ENCODE measurements at places on chromosomes 2 and 18. TPM values are rescaled to one million over a fixed set of nuclear protein-coding genes. Genes with fewer than 3 reads are reported as not detected.

DNA sequence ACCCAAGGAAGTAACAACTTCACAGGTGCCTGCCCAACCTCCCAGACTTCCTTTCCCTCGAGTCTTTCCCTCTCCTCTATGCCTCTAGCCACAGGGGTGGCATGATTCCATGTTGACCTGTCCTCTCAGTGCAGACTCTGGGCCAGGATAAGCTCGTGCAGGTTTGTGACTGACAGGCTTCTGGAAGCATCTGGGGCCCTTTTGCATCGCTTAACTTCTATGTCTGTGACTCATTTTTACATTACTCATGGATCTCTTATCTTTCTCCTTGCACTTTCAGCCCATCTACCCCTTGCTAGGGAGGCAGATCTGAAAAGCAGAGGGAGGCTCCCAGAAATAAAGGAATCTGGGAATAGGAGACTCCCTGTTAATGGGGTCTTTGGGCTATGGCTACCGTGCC, 98.5 kb upstream of the RIOK3 start:
- no peak for DNase-seq

DNA sequence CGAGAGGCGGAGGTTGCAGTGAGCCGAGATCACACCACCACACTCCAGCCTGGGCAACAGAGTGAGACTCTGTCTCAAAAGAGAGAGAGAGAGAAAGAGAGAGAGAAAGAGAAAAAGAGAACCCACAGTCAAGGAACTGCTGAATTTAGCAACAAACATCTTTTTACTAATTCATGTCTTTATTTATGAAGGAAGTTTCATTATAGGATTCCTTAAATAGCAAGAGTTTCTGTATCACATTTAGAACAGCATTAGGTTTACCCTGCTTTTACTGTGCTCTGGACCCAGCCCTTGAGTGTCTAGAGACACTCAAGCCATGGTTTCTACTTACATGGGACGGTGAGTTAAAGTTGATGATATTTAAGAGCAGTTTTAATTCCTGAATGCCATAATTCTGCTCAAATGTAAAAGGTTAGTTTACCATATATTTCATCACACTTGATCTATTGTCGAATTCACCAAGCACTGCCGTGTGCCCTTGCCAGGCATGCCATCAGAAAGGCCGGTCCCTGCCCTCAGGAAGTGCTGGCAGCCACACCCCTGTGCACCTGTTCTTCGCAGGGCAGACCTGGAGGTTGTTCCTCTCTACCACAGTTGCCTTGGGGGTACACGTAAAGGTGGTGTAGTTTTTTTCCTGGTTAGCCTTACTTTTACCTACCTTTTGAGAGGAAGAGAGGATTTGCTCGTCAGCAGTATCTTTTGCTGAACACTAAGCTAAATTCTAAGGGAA, 153.3 kb downstream of the LDLRAD4 start:
- no peak for DNase-seq

- DNase-seq, result no peak
These were observed 187.1 kb downstream of the ZNF407 start for GRCh38 chr18:74784752-74785151.

DNA sequence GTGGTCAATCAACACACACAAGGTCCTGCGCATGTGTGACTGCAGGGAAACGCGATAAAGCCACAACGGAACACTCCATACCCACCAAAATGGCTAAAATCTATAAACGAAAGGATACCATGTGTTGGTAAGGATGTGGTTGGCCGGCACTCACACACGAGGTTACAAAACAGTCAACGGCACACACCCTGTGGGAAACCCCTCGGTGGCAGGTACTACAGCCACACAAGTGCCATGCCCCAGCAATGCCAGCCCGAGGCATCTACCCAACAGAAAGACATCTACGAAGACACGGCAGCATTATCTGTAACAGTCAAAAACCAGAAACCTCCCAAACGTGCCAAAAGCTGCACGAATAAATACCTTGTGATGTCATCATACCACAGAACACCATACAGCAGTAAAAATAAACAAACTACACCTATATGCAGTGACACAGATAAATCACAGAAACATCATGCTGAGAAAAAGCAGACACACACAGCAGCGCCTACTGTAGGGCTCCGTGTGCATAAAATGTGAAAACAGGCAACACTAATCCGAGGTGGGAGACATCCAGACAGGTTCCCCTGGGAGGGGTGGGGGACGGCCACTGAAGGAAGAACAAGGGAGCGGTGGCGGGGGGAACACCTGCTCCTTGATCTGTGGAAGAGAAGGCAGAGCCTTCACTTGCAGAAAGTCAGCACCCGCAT, 36.7 kb downstream of the HDAC4 start:
- DNase-seq, result no peak

DNA sequence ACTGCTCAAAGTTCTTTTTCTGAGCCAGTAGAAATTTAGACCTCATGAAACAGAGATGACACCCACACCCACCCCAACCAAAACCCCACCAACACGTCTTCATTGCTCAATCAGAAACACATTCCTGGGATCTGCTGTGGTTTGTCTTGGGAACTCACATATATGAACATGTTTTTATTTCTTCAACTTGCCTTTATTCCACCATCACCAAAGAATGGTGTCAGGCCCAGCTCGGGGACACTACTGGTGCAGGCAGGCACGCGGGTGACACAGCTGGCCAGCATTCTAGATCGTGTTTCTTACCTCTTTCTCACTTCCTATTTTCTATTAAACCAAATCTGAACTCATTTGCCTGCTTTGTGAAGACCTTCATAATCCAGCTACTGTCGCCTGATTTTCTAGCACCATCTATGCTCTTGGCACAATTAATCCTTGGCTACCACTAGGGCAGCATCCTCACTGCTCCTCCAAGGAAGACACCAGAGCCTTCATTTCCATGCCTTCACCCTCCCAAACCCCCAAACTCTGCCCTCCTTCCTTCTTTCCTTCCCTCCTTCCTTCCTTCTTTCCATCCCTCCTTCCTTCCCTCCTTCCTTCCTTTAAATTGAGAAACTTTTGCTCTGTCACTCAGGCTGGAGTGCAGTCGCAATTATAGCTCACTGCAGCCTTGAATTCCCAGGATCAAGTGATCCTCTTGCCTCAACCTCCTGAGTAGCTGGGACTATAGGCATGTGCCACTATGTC, 157.1 kb downstream of the BCL2 start:
- DNase-seq, result no peak

DNA sequence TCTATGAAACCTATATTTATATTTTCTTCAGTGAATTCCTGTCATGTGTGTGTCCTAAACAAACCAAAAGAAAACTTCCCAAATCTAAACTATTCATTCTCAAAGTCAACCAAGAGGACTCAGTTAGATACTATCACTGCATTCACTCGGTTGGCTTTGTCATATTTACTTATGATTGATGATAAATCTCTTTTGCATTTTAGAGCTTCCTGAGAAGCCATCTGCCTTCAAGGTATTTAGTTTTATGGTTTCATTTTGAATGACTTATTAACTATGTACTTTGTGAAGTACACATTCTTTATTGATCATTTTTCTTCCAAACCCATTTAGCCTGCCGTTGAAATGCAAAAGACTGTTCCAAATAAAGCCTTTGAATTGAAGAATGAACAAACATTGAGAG, 36.2 kb downstream of the ANKRD30B start:
- DNase-seq, result no peak

- no peak for DNase-seq
These were observed 9.1 kb downstream of the SP9 start for GRCh38 chr2:174343623-174344455.

DNA sequence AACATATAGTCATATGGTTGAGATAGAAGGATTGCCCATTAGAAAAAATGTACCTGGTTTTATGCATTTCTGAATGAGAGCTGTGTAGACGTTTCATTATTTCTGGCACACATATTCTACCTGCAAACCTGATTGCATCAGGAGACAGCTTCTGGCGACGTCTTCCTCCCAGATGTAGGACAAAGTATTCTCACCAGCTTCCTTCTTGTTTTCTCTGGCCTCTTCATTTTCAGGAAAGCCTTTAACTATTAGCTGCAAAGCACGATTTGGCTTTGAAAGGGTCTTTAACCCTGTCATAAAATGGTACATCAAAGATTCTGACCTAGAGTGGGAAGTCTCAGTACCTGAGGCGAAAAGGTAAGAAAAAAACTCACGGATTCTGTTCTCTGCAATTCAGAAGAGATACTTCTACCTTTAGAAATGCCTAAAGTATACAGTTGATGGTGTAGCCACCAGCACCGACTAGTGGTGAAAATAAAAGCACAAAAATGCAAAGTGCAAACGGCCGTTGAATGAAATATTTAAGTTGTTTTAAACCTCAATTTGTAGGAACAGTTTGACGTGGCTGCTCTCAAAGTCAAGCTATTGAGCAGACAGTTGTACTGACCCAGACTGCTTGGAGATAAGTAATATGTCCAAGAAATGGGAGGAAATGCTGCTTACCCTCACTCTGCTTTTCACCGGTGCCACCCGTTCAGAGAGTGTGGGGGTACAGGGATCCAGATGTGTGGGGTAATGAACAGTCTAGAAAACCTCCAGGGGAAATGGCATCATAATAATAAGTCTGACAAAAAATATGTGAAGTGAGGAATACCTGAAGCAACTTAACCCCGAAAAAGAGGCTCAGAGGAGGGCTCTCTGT, 20.2 kb downstream of the IL18RAP start:
- DNase-seq, result no peak

DNA sequence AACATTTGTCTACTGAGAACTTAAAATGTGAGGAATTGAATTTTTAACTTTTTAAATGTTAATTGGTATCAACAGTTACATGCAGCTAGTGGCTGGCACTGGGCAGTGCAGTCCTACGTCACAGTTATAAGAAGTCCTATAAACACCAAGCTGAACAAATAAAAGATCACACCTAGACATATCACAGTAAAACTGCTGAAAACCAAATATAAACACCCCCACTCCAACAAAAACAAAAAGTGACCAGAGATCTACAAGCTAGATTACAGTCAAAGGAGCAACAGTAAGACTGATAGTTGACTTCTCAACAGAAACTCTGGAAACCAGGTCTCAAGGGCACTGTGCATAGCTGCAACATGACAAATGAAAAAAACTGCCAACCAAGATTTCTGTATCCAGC, 19.4 kb downstream of the TLK1 start:
- DNase-seq, result no peak

GRCh38 chr18:3261373-3262233, at the start of gene MYL12B:
TSS of gene MYL12B (plus strand) at chr18:3262133. CDS start at chr18:3272899, 10,766 bp downstream.
- DNase-seq, result no peak

DNA sequence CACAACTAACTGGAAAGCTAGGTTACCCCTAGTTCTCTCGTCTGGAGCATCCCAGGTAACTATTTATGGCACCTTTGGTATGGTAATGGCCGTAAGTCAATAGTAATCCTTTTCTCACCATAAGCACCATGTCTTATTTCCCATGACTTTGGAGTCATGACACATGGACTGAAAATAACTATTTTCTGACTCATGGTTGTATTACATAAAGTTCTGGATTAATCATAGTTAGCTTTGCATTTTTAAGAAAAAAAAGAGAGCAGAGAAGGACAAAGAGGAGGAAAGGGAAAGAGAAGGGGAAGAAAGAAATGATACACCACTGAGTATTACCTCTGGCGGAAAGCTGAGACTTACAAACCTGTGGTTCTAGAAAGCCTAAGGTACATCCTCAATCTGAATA, 99.3 kb downstream of the BIN1 start:
- DNase-seq, result no peak

DNA sequence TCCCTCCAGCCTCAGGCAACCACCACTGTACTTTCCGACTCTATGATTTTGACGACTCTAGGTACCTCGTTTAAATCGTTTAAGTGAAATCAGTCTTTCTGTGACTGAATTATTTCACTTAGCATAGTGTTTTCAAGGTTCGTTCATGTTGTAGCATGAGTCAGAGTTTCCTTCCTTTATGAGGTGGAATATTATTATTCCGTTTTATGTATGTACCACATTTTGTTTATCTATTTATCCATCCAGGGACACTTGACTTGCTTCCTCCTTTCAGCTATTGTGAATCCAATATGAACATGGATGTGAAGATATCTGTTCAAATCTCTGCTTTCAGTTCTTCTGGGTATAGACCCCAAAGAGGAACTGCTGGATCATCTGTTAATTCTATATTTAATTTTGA, 19.1 kb downstream of the IL1R2 start:
- DNase-seq, result no peak

GRCh38 chr18:40565805-40566509, 1389.1 kb upstream of the PIK3C3 start:
- no peak for DNase-seq

GRCh38 chr2:7094231-7094741, 177.1 kb downstream of the RNF144A start:
- DNase-seq, result no peak

DNA sequence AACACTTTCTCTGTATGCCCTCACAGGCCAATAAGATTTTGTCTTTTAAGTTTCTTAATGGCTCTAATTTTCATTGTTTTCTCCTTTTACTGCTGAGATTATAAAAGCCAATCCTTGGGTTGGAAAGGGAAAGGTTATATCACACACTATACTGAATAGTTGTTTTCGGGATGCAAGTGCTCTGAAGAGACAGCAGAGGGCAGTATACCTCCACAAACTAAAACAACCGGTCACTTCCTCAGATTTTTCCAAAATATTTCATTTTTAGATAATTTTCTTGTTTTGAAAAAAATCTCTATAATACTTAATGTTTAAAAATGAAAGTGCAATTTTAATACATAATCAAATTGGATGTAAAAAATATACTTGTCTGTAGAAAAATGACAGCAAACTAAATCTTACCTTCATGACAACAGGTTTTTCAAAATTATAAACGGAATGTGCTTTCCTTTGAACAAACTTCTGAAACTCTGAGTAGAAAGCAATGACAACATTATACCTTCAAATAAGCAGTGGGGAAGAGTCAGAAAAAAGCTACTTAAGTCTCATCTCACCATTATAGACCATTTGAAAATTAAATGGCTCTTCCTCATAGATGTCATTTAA, 82.7 kb downstream of the ORC4 start:
- no peak for DNase-seq

- no peak for DNase-seq
These were observed 34.1 kb downstream of the NHEJ1 start for GRCh38 chr2:219126555-219126954.

GRCh38 chr2:101135412-101136296, 15.5 kb downstream of the TBC1D8 start:
- no peak for DNase-seq

GRCh38 chr2:146532509-146533147, 1312.2 kb upstream of the ACVR2A start:
- DNase-seq, result no peak

DNA sequence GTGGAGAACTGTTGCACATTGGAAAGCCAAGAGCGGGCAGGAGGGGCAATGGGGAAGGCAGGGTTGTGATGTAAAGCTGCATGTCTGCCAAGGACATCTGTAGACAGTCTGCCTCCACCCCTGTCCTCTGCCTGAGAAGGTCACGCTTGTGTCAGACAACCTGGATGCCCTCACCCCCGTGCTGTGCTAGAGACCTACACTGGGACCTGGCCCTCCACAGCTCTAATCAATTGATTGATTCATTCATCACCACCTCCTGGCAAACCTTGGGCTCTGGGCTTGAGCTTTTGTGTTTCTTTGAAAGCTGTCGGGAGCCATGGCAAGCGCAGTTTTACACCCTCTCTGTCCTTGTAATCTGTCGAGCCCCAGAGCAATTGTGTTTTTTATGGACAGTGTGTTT, 41.1 kb downstream of the MARCO start:
- DNase-seq, result peak; percentile 52

Gene CUL3
- total RNA-seq, result 65.3 TPM

Gene MAPRE3
- 20.6 TPM for total RNA-seq

Gene CD302
- 56.5 TPM for total RNA-seq
